M059J (cell line): ENCODE measurements at places on chromosomes 12 and 14.

DNA sequence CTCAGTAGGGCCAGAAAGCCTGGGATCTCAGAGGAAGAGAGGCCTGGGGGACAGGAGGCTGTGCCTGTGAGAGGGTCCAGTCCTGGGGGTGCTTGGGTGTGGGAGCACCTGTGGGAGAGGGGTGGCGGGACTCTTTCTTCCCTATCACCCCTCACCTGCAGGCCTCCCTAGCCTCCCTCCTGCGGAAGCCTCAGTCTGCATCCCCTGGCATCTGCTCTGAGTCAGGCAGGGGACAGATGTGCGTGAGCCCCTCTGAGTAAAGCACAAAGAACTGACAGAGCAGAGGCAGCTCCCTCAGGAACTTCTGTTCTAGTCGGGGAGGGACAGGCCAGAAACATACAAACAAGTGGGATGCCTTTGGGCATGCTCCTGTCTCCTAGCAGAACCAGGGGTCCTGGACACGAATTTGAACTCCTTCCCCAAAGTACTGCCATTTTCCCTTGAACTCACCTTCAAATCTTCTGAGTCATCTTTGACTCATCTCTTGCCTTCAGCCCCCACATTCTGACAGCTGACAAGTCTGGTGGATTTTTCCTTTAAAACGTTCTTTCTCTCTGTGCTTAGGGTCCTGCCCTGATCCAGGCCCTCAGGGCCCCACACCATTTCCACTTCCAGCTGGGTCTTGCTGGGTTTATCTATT lies 8.5 kb upstream of the HSP90AA1 start:
- peak; percentile 54 for DNase-seq

GRCh38 chr12:67193704-67194103 lies 75.5 kb upstream of the CAND1 start:
- DNase-seq, result peak; percentile 29

DNA sequence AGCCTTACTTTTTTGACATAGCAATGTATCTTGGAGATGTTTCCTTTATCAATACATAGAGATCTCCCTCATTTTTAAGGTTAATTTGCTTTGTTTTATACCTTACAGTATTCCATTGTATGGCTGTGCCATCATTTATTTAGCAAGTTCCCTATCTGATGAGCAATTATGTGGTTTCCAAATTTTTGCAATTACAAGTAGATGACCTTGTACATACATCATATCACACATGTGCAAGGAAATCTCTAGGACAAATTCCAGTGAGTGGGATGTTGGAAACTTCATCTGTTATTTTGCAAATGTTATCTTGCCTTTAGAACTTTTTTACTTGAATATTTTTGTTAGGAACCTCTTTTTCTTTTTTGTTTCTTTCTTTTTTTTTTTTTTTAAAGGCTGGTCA lies 49.7 kb downstream of the DRAM1 start:
- DNase-seq, result no peak

GRCh38 chr14:38127784-38128183 lies 79.9 kb upstream of the SSTR1 start:
- no peak for DNase-seq

DNA sequence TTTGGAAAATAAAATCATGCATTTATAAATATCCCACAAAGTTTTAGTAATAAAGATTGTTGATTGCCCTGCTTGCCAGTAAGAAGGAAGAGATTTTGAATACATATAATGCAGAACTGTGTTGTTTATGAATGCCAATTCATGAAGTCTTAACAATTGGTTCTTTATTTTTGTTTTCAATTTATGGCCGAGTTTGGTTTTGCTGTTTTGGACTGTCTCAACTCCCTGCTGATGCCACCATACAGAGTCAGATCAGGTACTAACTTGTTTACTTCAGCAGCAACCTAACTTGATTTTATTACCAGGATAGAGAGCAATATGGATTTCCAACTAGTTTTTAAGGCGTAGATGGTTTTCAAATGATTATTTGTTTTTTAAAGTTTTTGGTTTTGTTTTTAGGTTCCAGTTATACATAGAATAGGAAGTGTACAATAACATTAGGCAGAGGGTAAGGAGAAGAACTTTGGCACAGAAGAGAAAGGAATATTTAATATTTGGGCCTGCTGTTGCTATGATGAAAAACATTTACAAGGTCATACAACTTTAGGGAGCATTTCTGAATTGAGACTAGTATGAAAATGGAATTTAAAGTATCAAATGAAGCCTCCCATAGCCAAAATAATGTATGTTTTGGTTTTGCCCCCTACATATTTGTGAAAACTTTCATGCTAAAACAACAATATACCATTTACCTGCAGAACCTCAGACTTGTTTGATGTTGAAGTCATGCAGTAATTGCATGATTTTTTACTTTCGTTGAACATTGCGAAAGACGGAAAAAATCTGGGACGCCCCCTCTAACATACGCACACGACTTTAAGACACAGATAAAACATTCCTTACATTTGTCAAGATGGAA lies 904 bp upstream of the FAM177A1 start:
- DNase-seq, result no peak

- no peak for DNase-seq
Measured at GRCh38 chr14:51593397-51593796, 58.3 kb upstream of the FRMD6 start.

GRCh38 chr14:99572173-99572999 lies 31.6 kb downstream of the CCDC85C start:
- DNase-seq, result no peak

GRCh38 chr14:68238976-68239375 lies 419.4 kb downstream of the RAD51B start:
- DNase-seq, result no peak
